ENCODE measurements at places on chromosomes 1 and 21.

- DNase-seq = no peak
Measured at GRCh38 chr1:195939844-195940243, 668.4 kb downstream of the KCNT2 start.

- no peak for DNase-seq
Measured at GRCh38 chr1:31511848-31512615, 64.3 kb upstream of the TINAGL1 start.

- no peak for DNase-seq
Measured at GRCh38 chr1:21149430-21149854, 27.3 kb downstream of the EIF4G3 start.

DNA sequence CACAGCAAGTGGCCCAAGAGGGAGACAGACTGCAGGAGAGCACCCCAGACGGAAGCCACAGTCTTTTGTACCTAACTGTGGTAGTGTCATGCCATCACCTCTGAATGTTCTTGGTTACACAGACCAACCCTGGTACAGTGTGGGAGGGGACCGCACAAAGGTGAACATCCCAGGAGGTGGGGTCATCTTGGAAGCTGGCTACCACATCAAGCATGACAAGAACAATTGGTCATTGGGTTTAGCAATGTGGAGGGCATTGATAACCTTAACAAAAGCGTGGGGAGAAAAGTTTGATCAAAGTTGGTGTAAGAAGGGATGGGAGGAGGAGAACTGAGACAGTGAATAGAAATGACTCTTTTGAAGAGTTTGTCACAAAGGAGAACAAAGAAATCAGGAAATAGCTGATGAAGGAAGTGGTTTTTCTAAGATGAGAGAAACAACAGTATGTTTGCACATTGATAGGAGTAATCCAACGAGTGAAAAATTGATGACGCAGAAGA, 87.1 kb upstream of the CACNA1E start:
- DNase-seq = no peak

DNA sequence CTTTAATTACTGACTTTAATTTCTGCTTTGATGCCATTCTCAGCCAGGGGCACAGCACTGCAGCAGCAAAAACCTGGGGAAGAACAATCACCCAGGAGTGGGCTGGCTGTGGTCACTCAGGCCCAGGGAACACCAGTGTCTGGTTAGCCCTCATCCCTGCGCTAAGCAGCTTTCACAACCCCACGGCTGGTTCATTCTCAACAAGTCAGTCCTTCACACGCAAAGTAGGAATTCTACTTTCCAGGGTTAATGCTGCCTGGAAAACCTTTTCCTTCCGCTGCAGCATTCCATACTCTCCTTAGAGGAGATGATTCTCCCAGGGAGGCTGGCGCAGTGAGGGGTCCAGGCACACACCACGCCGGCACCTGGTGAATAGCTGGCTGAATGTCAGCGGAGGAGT, 24.3 kb upstream of the KCNE1 start:
- DNase-seq = no peak

DNA sequence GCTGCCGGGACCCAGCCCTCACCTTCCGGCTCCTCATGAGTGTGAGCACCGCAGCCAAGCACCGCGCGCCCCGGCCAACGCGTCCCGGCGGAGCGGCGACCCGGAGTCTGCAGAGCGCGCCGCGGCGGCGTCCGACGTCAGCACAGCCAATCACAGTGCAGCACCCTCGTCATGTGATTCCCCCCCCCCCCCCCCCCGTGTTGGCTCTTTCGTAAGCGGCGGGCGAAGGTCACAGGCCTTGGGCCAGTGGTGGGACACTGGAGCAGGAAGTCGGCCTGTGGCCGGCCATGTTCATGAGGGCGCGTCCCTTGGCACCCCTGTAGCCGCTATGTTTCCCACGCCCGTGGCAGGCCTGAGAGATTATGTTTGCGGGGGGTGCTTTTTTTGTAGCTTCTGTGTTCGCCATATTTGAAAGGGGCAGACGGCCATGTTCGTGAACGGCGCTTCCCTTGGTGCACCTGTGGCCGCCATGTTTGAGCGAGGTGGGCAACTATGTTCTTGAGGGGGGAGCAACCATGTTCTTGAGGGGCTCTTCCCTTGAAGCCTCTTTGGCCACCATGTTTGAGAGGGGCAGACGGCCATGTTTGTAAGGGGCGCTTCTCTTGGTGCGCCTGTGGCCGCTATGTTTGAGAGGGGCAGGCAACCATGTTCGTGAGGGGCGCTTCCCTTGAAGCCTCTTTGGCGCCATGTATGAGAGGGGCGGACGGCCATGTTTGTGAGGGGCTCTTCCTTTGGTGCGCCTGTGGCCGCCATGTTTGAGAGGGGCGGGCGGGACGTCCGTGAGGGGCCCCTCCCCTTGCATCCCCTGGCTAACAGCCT, at the start of gene C1orf174:
TSS of gene C1orf174 (minus strand) at position 123 of the 819 bp plus-strand sequence. CDS start at position 37, 86 bp downstream.
- peak; percentile 97 for DNase-seq

DNA sequence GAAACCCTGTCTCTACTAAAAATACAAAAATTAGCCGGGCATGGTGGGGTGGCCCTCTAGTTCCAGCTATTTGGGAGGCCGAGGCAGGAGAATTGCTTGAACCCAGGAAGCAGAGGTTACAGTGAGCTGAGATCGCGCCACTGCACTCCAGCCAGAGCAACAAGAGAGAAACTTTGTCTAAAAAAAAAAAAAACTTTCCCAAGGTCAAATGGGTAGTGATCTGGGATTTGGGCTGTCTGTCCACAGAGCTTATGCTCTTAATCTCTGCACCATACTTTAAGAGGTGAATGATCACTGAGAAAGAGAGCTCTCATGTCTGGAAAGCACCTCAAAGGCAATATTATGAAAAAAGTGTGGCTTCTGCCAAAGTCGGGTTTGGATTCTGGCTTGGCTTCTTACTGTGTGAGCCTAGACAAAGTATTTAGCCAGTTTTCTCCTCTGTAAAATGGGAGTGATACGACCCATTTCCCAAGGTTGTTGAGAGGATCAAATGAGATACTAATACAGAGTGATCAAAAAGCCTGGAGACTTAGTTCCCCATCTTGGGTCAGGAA, 34.4 kb downstream of the ATP2B4 start:
- DNase-seq = no peak

DNA sequence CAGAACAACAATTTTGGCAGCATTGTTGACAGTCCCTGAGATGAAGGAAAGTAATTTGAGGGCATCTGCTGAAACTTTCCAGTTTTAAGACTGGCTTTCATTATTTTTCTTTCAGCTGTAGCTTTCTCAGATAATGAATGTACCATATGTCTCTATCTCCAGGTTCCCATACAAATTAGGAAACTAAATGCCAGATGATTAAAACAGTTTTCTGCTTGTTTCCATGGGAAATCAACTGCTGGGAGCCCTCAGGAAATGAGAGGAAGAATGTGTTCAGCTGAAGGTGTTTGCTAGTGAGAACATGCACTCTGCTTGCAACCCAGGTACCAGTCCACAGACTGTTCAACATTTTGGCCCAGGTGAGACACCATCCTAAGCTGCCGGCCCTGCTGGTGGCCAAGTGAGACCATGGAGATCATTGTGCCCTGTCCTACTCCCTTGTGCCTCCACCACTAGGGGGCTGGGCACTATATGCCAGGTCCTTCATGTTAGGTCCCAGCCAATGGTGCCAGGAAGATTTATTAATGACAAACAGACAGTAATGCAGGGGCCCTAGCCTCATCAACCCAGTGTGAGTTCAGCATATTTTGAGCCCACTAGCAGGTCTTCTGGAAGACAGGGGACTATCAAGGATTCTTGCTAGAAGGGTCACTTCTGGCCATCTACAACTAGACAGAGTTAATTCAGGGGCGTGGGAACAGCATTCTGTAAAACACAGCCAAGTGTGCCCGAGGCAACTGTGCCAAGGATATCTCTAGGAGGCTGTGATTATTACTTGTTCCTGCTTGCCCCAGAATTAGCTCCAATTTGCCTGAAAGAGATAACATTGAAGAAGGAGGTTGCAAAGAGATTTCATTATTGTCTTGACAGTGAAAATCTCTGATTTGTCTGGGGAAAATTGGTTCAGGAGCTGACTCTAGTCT, 17.0 kb upstream of the LRRC8C start:
- peak; percentile 45 for DNase-seq

GRCh38 chr1:190322274-190322673, 155.4 kb downstream of the BRINP3 start:
- DNase-seq = no peak

DNA sequence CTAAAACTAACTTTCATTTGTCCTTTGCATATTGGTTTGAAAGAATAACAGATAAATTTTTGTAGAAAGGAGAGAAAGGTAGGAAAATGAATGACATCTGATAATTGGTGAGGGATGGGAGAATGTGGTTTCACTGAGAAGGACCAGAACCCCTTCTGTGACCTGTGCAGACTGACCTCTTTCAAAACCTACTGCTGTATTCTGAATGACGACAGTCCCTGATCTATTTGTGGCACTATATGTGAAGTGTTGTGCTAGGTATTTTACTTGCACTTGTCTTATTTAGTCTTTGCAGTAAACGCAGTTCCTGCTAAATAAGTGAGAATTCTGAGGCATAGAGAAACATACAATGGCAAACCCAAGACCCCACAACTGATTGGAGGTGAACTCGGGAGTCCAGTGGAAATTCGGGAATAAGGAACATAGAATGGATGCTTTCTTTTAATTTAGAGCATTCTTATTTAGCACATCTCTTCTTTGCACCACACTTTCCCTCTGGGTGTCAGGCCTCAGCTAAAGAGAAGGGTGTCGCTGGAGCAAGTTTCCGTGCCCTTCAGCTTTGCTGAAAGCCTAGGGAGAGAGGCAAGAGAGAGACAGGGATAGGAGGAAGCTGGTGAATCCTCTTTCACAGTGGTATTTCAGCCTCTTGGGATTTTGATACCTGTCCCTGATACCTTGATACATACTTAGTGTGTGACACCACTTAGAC, 230.2 kb downstream of the PAPPA2 start:
- DNase-seq = no peak

DNA sequence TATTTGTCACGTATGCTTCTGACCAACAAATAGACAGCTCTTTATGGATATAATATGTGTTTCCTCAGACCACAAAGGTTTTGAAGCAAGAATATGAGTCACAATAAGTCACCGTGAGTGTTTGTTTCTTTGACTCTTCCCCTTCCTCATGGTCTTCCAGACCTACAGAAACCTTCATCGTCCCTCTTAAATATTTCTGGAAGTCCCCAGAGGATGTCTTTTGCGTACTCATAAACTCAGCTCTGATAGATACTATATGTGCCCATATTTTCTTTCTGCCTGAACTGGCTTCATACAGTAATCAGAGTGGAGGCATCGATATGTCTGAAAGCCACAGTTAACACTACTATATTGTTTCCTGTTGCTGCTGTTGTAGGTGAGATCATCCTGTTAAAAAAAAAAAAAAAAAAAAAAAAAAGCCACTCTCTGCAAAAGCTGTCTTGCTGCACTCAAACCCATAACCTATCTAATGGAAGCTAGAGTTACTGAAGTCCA, 38.4 kb downstream of the ADAMTS1 start:
- DNase-seq = no peak

DNA sequence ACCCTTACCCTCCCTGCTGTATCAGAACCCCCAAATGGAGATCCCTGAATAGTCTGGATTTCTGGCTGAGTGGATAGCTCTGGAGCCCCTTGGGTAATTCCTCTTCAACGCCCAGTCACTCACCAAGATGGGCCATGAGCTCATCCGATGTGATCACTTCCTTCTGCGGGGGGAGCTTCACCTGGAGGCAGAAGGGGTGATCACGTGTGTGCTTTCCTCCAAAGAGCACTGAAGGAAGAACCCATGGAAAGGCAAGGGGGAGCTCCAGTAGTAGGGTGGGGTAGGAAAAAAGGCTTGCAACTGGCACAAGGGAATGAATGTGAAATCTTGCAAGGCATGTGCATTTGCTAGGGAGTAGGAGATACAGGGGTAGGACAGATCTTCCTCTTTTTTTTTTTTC, 5.1 kb downstream of the MINDY1 start:
- no peak for DNase-seq

- no peak for DNase-seq
Measured at GRCh38 chr1:212453156-212453857, 20.6 kb downstream of the NENF start.

DNA sequence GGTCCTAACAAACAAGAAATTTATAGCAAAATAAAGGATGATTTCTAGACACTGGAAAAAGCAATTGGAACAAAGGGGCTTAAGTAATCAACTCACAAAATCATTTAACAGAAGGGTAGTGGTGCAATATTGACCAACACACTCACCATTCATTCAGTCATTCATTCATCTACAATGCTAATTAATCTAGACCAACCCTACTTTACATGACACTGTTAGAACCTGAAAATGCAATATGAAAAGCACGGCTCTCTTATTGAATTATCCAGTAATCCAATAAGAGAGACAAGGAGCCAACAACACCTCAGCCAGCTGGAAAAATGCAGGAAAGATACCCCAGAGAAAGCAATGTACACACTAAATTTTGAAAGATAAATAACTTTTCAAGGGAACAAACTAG, 310.8 kb upstream of the NR5A2 start:
- DNase-seq = no peak

DNA sequence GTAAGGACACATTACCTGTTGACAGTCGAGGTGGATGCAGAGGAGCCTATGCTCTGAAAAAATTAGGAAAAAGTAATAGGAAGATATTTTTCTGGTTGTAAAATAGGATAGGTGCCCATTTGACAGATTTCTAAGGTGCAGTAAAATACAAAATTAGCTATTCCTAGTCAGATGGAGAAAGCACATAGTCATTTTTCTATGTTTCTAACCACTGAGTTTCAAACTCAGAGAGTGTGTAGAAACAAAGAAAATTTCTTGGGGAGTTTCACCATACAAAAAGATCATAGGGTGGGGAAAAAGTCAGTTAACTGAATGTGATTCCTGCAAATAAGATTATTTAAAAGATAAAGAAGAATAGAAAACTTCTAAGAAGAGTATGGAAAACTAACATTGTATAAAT, 666.9 kb downstream of the KCNT2 start:
- DNase-seq = no peak

- DNase-seq = no peak
Measured at GRCh38 chr1:163874070-163874469, 552.3 kb downstream of the NUF2 start.

- DNase-seq = no peak
Measured at GRCh38 chr1:178935610-178936009, 64.7 kb upstream of the ANGPTL1 start.

GRCh38 chr1:36865602-36865900, 168.8 kb downstream of the GRIK3 start:
- DNase-seq = no peak

DNA sequence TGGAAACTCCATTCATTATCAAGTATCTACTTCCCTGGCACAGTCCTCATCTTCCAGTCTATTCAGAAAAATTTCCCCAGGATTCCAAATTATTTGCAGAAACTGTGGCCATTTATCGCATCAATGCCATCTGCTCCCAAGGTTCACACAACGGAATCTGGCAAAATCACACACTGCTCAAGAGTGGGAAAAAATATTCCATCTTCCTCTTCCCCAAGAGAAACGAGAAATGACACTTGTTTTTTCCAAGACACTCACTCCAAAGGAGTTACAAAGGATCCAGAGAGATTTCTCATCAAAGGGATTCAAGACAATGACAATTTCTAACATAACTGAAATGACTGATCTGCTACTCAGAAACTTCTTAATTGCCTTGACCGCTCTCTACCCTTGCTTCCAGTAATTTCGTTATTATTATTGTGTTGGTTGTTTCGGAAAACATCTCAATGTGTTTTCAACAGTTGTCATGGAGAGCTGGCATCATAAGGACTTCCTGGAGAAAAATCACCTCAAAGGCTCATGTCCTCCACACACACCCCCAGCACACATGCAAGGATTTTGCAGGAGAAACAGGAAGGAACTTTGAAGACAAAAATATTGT, 128.0 kb downstream of the PSMG1 start:
- no peak for DNase-seq
